Urinary bladder (tissue), 4 donors: ENCODE measurements at places on chromosomes 12 and 14.

DNA sequence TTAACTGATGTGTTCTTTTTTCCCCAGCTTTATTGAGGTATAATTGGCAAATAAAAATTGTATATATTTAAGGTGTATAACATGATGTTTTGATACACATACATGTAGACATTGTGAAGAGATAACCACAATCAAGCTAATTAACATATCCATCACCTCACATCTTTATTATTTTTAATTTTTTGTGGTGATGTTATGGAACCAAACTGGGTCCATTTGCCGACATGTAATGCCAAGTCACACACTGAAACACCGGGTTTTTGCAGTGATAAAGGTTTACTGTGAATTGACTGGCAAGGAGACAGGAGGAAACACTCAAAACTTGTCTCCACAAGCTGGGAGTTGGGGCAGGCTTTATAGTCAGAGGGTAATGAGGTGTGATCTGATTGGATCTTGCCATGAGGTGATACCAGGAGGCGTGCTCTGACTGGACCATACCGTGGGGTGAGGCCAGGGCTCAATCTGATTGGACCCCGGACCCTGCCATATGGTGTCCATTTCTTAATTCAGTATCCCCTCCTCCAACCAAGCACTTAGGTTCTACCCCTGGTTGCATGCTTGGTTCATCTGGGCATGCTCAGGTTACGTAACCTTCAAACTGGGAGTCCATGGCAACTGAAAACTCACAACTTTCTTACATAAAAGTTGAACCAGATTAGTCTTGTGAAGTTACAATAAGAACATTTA is 11.8 kb upstream of the WSCD2 start:
- DNase-seq, result no peak

GRCh38 chr12:63440048-63440447 is 228.2 kb downstream of the DPY19L2 start:
- DNase-seq, result no peak

DNA sequence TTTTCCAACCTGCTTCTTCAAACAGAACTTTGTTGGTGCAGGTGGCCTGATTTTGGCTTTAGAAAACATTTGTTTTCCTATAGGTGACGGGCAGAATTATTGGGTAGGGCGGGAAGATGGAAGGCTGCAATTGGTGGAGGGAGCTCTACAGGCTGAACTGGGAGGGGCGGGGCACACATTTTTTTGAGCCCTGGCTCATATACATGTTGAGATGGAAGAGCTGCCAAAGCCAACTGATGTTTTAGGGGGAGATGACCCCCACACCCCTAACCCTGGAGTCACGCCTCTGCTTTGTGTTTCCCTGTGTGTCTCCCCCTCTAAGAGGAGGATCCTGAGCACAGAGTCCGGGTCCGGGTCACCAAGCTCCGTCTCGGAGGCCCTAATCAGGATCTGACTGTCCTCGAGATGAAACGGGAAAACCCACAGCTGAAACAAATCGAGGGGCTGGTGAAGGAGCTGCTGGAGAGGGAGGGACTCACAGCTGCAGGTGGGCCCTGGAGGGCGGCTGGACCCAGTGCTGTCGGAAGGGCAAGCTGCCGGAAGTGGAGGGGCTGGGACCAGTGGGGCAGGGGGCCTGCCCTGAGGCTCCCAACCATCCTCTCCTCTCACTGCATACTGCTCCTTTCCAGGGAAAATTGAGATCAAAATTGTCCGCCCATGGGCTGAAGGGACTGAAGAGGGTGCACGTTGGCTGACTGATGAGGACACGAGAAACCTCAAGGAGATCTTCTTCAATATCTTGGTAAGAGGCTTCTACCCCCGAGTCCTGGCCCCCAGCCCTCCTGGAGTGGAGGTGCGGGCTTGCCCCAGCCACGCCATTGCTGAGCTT is 18.6 kb downstream of the AGAP2 start:
- no peak for DNase-seq

DNA sequence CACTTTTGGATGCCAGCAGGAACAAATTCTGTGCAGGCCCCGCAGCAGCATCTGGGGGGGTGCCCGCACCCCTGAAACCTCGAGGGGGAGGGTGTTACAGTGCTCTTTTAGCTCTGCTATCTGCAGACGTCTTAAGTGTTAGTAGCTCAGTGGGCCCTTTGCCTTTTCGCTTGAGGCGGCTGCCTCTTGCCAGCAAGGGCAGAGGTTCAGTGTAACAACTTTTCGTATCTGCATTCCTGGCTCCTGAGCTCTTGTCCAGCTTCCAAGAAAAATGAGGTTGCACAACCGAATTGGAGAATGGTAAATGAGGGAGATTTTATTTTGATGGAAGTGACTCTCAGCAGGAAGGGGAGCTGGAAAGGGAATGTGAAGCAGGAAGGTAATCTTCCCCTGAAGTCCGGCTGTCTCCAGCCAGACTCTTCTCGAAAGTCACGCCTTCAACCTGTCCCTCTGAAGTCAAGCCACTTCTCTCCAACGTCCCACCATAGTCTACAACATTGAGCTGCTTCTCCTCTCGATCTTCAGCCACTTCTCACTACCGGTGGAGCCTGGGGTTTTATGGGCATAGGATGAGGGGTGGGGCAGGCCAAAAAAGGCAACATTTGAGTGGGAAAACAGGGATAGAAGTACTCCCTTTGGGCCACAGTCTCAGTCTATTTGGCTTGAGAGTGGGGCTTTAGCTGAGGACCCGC is 17.8 kb downstream of the TAS2R50 start:
- DNase-seq, result no peak

DNA sequence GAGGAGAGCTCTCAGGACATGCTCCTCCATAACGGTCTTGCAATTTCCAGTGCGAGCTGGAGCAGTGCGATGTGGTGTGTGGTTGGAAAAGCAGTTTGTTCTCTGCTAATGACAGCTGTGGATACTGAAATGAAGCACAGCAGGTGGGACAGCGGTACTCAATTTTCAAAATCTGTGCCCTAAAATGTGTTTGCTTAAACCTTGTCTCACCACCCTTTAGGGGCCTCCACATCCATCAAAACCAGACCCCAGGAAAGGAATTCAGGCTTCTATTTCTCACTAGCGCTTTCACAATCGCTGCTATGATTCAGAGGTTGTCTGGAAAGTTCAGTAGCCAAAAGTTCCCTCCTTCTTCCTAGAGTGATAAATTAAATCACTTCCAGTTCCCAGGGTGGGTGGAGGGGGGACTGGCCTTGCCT is 440.8 kb downstream of the EGLN3 start:
- no peak for DNase-seq

DNA sequence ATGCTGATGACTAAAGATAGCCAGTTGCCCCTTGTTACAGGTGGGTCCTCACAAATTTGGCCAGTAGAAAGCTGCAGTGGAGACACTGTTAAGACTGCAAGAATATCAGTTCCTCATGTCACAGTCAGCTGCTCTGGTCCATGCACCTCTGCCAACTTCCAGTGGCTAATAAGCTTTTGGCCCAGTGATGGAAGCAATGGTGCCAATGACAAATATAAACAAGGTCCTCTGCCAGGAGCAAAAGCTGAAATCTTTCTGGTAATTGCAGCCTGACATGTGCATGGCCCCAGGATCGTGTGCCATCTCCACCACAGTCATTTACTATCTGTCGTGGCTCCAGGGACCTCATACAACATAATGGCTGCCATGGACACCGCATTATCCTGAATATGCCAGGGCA is 85.4 kb upstream of the TMEM260 start:
- no peak for DNase-seq

DNA sequence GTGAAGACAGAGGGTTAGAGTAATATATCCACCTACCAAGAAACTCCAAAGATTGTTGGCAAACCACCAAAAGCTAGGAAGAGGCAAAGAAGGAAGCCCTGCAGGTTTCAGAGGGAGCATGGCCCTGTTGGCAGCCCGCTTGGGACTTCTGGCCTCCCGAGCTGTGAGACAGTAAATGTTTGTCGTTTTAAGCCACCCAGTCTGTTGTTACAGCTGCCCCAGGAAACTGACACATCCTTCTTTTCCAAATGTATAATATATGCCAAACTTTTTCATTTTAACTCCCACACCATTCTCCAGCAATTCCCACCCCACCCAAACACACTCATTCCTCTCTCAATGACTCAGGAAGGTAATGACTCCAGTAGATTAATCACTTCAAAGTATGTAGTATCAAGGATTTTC is 74.0 kb downstream of the RPS29 start:
- DNase-seq, result no peak

GRCh38 chr14:40944521-40944920 is 662.2 kb upstream of the LRFN5 start:
- no peak for DNase-seq

- DNase-seq, result no peak
These were observed 9.2 kb upstream of the MMP17 start for GRCh38 chr12:131818821-131819585.

DNA sequence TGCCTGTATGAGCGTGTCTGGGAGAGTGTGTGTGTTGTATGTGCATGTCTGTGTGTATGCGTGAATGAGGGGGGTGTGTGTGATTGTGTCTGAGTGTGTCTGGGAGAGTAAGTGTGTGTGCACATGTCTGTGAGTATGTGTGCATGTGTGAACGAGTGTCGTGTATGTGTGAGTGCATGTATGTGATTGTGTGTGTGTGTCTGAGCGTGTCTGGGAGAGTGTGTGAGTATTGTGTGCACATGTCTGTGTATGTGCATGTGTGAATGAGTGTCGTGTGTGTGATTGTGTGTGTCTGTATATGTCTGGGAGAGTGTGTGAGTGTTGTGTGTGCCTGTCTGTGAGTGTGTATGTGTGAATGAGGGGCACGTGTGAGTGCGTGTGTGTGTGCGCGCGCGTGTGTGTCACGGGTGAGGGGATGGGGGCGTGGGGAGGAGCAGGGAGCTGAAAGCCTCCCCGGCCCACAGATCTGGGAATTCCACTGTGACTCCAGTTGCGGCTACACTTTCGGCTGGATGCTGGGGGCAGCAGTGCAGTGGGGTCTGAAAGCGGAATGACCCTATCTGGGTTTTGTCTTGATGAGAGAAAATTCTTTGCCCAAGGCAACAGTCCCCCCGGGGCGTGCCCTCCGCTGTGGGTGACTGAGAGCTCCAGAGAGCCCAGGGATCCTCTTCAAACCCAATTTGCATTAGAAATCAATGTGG is 138.1 kb upstream of the MED13L start:
- DNase-seq, result no peak

DNA sequence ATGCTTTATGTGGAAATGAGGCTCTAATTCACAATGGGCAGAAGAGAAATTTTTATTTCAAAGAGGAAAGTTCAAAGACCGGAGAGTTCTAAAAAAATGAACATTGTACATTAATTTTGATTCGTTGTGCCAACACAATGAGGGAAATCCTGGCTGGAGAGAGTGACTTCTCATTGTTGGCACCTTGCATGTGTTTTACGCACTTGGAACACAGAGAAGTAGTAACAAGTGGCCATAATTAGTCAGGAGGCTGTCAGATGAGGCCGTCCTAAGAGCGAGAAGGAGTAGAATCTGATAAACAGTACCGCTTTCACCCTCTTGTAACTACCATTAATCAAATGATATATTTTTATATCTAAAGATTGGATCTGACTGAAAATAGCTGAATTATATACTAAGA is 6.9 kb downstream of the LMO3 start:
- no peak for DNase-seq

- DNase-seq, result no peak
These were observed 28.1 kb upstream of the ADGRD1 start for GRCh38 chr12:130925666-130926015.

GRCh38 chr12:93299262-93299846 is 78.4 kb upstream of the NUDT4 start:
- DNase-seq, result no peak

DNA sequence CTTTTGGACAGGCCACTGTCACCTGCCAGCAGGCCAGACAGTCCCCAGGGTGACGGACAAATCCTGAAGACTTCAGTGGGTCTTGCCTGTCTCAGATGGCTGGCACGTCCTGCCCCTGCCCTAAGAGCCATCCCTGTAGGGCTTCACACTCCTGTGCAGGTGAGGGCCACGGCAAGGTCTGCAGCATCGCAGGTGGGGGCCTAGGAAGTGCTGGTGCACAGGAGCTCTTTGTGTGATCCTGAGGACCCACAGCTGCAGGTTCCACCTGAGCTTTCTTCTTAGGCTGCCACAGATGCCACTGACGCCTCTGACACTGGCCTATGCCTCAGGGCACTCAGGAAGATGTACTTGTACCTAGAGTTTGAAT is 108.5 kb upstream of the FKBP4 start:
- DNase-seq, result no peak

DNA sequence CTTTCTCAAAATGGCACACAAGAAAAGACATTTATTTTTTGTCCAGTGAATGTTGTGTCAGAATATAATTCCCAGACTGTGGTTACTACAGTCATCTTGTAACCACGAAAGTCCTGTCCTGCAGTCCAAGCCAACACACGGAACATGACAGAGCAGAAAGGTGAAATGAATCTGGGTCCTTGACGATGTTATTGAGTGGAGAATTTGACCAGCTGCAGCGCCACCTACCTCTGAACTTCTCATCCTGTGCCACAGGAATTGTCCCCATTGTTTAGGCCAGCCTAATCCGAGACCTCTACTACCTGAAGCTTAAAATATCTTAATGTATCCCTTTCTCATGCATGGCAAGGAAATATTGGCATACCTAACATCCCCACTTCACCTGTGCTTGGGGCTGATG is 64.1 kb upstream of the OTX2 start:
- no peak for DNase-seq

GRCh38 chr12:48187916-48188695 is 4.7 kb downstream of the CCDC184 start:
- no peak for DNase-seq

GRCh38 chr14:72793156-72793939 is 100.6 kb downstream of the DPF3 start:
- DNase-seq, result no peak

DNA sequence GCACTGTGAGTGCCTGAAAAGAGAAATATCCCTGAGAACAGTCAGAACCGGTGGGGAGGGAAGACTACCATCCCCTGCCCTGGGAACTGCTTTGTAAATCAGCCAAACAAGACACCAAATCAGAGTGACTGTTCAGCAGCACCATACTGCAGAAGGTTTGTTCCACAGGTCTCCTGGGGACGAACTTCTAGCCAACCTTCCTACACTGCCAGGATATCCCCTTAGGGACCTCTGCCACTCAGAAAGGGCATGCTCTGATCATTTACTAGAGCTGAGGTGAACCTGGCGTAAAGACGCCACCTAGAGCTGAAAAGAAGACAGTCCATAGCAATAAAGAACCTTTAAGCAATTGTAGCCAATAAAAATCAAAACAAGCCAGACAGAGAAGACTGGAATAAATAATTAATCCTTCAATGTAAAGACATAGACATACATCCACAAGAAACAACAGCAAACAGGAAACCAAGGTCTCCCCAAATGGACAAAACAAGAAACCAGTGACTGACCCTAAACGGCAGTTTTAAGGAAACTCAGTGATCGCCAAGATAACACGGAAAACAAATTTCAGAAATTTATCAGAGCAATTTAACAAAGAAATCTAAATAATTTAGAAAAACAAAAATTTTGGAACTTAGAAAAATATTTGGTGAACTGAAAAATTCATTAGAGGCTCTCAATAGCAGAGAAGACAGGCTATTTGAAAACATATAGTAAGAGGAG is 228.1 kb upstream of the AMIGO2 start:
- no peak for DNase-seq

GRCh38 chr14:58133739-58134138 is 18.3 kb downstream of the ARMH4 start:
- no peak for DNase-seq

- DNase-seq, result peak; percentile 13
These were observed 29.6 kb downstream of the NAA30 start for GRCh38 chr14:57420033-57420432.
